ENCODE measurements at places on chromosomes 7 and 10. TPM values are rescaled to one million over a fixed set of nuclear protein-coding genes. Genes with fewer than 3 reads are reported as not detected.

- no peak for DNase-seq
Measured at GRCh38 chr10:116545756-116546155, at the start of gene PNLIP. Gene PNLIP (plus strand): TSS chr10:116545931. CDS start chr10:116546093, 162 bp downstream.

The AKR1B15 gene
- not detected for total RNA-seq

GRCh38 chr10:59093461-59093860 lies 83.0 kb upstream of the PHYHIPL start:
- DNase-seq: no peak

The ZNF438 gene
- 6.5 TPM for total RNA-seq

The LRIT1 gene
- not detected for total RNA-seq

The MMD2 gene
- not detected for total RNA-seq

- no peak for DNase-seq
Measured at GRCh38 chr10:24826009-24826408, 102.3 kb upstream of the ARHGAP21 start.

The AGAP9 gene
- total RNA-seq: 1.4 TPM

The GPR85 gene
- 0.92 TPM for total RNA-seq

The GPC2 gene
- 2.2 TPM for total RNA-seq

DNA sequence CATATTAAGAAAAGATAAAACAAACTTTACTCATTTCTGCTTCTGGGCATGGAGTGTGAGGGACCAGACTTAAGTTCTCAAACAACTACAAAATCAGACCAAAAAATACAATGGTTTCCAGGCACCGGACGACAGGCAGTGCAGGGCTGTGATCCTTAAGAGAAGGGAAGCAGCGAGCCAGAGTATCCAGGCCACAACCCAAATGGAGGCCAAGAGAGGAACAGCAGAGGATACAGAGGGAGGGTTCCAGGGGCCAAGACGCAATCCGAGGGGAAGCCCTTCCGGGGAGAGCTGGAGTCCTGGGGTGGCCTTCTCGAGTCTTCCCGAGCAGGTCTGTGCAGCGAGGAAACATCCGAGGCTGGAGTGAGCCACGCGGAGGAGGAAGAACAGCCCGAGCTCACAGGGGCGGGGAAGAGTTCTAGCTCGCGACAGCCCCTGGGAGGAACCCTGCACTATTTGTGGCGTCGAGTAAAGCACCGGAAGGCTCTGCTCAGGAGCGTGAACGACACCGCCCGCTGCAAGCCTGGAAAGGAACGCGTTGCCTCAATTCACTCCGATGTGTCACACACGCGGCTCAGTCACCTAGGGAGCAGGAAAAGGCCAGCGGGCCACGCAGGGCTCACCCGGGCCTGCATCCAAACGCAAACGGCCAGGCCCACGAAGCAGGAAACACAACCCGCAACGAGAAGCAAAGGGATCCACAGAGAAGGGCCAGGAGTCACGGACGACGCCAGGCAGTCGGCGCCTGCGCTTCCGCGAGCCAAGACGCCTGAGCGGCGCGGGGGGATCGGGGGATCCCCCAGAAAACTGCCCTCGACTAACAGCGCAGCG lies 933 bp upstream of the RNF32 start:
- DNase-seq: no peak

The MRPL43 gene
- 69.3 TPM for total RNA-seq

DNA sequence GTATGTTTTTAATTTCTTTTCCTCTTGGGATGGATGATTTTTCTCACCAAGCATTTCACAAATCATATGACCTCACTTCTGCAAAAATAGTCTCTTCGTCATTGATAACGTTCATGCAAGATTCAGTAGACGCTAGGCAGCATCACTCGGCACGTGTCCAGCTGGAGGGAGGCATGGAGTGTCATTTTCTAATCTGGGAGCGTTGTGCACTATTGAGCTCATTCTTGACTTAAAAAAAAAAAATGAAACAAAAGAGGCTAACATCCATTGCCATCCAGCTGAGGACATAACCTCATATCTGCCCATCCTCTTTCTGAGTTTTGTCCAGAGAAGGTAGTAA lies 56.2 kb downstream of the COL17A1 start:
- DNase-seq: no peak

Measured in pulmonary artery endothelial cell (primary cell).